ENCODE measurements at places on chromosomes 4 and X. TPM values are rescaled to one million over a fixed set of nuclear protein-coding genes. Genes with fewer than 3 reads are reported as not detected.

PARM1 gene
- total RNA-seq: 0.06 TPM

ZNF711 gene
- 4.7 TPM for total RNA-seq

SHROOM3 gene
- total RNA-seq: not detected

EREG gene
- 0.58 TPM for total RNA-seq

SMIM10 gene
- total RNA-seq: not detected

RAB40AL gene
- total RNA-seq: not detected

TIGD4 gene
- total RNA-seq: 0.22 TPM

SSX4B gene
- total RNA-seq: not detected

SMIM14 gene
- 3.1 TPM for total RNA-seq

CPZ gene
- total RNA-seq: not detected

HPGDS gene
- not detected for total RNA-seq

MID2 gene
- total RNA-seq: 15.7 TPM

Measured in CD4-positive, alpha-beta T cell (primary cell).